ENCODE measurements at places on chromosomes 6 and 20. TPM values are rescaled to one million over a fixed set of nuclear protein-coding genes. Genes with fewer than 3 reads are reported as not detected.
A peak's percentile ranks its signal among the peaks of the same experiment; 100 is the strongest.

DNA sequence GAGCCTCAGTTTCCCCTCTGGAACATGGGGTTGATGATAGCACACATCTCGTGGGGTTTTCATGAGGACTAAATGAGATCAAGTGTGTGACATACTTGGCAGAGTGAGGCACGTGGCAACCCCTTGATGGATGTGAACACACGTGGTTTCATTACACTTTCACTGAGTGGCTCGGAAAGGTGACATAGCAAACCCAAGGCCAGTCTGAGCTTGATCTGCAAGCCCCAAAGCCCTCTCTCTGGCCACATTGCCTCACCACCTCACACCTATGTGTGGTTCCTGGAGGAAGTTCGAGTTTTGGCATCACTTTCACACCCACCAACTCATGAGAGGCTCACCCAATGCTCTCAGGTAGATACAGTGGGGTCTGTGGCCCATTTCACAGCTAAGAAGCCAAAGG lies 60.0 kb downstream of the CPNE5 start:
- no peak overlapping the region for H3K27ac ChIP-seq
- no peaks in the 10 kb centered on the region for H3K36me3 ChIP-seq
- H3K27me3 ChIP-seq = no peaks in the 10 kb centered on the region
- H3K4me3 ChIP-seq = no peak overlapping the region
- no peaks in the 10 kb centered on the region for H3K4me1 ChIP-seq

- peak; percentile 54 for DNase-seq
- no peaks in the 10 kb centered on the region for H3K27me3 ChIP-seq
- H3K4me3 ChIP-seq = no peak overlapping the region
- no peak overlapping the region for H3K27ac ChIP-seq
- H3K4me1 ChIP-seq = no peaks in the 10 kb centered on the region
Observed at GRCh38 chr6:78436335-78436734, 431.0 kb upstream of the IRAK1BP1 start.

DNA sequence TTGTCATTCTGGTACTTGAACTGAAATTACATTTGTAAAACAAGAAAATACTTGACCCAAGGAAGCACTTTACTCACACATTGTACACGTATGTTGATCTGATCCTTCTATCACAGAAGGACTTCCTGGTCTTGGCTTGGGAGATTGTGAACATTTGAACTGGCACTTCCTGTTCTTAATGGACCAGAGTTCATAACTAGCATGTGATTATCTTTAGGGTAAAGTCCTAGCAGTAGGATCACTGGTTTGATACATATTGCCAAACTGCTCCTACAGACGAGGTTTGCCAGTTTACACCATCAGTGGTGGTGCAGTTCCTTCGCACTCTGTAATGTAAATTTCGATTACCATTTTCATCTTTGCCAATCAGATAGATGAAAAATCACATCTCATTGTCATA lies 12.7 kb downstream of the HECA start:
- no peak overlapping the region for H3K4me3 ChIP-seq
- no peaks in the 10 kb centered on the region for H3K36me3 ChIP-seq
- no peaks in the 10 kb centered on the region for H3K27me3 ChIP-seq
- DNase-seq = no peak
- H3K27ac ChIP-seq = no peak overlapping the region

DNA sequence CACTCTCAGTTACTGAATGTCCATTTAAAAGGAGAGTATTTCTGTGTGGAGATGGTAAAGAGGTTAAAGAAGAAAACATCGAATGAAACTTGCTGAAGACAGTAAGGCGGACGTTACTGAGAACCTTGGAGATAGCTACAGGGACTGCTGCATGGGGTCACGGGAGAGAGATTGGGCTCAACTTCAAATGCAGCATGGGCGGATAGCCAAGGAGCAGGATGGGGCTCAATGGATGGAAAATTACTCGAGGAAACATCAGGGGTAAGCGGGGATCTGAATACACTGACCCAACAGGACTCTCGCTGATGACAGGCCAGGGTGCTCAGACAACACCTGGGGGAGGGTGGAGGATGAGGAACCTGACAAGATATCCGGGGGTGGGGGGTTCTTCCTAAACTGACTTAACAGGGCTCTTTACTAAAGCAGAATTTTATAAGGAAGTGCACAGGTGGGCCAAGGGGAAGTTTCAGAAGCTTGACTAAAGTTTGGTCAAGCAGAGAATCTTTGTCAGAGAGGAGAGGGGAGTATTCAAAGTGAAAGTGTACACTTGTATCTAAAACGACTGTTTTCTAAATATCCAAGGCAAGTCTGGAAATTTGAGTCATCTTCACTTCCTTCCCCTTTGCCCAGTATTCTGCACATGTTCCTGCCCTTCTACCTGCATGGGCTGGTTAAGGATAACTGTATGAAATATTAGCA lies 22.8 kb downstream of the ECT2L start:
- H3K27me3 ChIP-seq = no peaks in the 10 kb centered on the region
- no peak for DNase-seq
- peaks cover 8% of the 10 kb centered on the region for H3K4me1 ChIP-seq
- no peak overlapping the region for H3K4me3 ChIP-seq
- no peak overlapping the region for H3K27ac ChIP-seq

Gene FAM110A
- total RNA-seq = 5.6 TPM

Gene PDE10A
- 0.11 TPM for total RNA-seq

Gene PLEKHG1
- total RNA-seq = 0.11 TPM
